ENCODE measurements at places on chromosomes 6 and 20.
A peak's percentile ranks its signal among the peaks of the same experiment; 100 is the strongest.

GRCh38 chr6:116579143-116579542, 7.8 kb downstream of the RWDD1 start:
- no peak for DNase-seq

DNA sequence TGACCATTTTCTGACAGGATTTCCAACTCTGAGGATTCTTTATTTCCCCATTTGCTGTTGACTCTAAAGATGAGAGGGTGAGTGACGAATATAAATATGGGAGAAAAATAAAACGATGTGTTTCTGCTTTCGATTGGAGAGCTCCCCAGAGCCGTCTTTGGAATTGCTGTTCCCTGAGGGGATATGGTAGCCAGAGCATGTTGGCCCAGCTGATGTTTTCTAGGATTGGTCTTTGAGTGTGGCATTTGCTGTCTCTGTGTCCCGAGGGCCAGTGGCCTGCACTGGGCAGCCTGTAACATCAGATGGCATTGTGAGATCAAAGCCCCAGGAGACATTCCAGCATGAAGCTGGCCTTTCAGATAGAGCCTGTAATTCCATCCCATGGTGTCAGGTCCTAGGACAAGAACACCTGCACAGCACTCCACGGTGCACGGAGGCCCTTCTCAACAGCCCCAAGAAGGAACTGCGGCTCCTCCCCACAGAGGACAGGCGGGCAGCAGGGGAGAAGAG, 26.7 kb downstream of the PKIG start:
- no peak for DNase-seq

DNA sequence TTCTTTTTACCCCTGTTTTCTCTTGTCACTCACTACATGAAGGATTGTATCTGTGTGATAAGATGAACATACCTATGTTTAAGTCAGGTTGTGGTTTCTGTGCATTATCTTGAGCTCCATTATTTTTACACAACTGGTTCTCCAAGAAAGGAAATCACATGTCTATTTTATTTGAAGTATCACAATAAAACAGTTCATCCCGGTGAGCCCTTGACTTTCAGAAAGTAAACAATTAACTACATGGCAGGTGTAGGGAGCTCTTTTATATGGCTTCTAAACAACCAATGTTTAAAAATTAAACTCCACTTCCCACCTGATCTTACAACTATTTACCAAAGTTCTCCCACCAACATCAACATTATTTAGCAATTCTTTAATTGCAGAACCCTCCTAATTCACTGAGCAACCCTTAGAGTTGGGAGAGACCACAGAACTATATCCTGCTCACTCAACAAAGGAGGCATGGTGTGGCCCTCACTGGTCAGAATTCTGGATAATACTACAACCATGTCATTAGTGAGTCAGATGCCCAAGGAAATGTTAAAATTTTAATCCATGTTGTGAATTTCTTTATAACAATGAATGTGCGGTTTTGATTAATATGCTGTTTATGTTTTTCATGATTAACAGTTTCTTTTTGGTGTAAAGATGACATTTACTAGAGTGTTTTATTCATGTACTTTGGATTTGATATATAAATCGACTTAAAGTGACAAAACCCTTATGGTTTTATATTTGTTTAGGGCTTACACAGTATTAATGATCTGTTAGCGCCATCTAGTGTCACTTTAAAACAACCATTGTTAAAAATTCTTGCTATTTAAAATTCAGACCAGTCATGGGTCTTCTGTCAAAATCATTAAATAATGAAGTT, 50.0 kb upstream of the SCGN start:
- no peak for DNase-seq

- no peak for DNase-seq
Observed at GRCh38 chr6:30988209-30988825, 4.8 kb downstream of the MUC21 start.

GRCh38 chr20:23244916-23245552, 105.6 kb upstream of the NXT1 start:
- no peak for DNase-seq

- DNase-seq, result peak; percentile 36
Observed at GRCh38 chr20:53750827-53751619, 157.4 kb upstream of the ZNF217 start.

Measured in occipital lobe (tissue), 3 donors.